ENCODE measurements at places on chromosomes 7 and 10.
A peak's percentile ranks its signal among the peaks of the same experiment; 100 is the strongest.

DNA sequence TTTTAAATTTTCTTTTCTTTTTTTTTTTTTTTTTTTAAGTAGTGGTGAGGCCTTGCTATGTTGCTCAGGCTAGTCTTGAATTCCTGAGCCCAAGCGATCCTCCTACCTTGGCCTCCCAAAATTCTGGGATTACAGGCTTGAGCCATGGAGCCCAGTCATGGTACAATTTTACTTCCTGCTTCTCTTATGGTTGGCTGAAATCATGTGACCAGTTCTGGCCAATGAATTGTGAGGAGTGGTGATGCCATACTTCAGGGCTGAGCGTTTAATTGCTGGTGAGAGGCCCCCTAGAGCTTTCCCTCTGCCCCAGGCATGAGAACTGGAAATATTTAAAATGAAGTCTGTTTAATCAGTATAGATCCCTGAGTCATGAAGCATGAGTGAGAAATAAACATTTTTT lies 22.2 kb upstream of the BAIAP2L1 start:
- DNase-seq = no peak

GRCh38 chr7:50208378-50208982 lies 96.0 kb upstream of the IKZF1 start:
- no peak for DNase-seq

DNA sequence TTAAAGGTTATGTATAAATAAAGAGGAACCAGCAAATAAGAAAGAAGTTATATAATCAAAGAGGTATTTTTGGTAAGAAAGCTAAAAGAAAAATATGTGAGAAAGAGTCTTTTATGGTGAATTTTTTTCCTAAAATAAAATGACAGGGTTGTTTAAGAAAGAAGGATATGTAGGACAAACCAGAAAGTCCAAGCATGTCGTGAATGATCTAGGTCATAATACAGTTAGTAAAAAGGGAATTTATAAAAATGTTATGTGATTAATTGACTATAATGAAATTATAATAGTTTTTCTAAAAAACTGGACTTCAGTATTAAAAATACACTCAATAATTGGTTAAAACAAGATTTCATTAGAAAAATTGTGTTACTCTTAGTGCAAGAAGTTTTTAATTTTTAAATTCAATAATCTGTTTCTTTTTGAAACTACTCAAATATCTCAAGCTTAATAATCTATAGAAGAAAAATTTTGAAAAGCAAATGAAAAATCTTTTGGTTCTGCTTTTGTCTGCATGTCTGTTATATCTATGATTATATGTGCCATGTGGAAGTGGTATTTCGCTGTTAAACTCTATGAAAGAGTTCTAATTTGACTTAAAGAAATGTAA lies 23.3 kb downstream of the AVL9 start:
- no peak for DNase-seq

DNA sequence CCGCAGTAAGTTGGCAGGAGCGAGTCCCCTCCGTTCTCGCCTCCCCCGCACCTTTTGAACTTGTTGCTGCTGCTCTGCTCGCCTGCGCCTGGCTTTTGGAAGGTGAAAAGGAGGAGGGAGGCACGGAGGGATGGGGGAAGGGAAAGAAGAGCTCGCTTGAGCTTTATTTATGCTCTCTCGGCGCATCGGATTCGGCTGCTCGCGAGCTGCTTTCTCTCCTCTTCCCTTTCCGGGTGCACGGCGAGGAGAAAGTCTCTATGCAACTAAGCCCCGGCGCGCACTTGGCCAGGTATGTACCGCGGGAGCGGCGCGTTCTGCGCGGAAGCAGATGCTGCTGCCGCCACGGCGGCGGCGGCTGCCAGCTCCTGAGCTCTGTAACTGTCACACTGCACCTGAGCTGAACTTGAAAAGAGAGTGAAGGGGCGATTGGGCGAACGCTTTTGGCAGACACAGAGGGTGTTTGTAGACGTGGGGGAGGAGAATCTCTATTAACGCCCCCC lies 551 bp downstream of the KCND2 start:
- DNase-seq = no peak

DNA sequence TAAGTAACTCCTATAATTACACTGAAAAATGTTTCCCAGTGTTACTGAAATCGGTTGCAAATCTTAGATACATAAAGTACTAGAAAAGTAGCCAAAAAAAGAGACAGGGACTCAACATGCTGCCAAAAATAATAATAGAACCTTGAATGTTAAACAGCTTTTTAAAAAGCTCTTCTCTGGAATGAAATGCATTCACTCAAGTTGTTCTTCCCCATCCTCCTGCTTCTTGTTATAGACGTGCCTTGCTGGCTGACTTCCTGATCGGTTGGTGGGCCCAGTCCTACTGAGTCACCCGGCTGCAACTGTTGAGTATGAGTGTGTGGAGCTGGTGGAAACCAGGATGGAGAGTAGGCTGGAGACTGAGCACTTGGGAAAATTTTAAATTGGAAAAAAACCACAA lies 30.6 kb upstream of the RAPGEF5 start:
- no peak for DNase-seq

GRCh38 chr10:97320480-97321031 lies 1.5 kb downstream of the FRAT1 start:
- DNase-seq = peak; percentile 14

DNA sequence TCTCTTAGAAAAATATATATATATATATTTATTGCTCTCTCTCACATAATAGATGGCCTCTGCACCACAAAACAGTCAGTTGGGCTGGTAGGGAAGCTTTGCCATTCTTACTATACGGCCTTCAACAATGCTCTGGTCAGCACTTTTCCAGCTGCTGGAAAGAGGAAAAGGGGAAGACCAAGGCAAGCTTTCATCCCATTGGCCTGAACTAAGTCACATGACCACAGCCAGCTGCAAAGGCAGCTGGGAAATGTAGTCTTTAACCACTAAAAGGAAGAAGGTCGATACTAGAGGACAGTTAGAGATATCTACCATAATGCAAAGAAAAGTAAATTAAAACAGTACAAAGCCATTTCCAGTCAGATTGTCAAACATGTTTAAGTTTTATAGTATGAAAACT lies 58.4 kb upstream of the MACROH2A2 start:
- DNase-seq = no peak

- DNase-seq = no peak
These were observed 714 bp upstream of the KCND2 start for GRCh38 chr7:120272261-120272660.

- DNase-seq = no peak
These were observed 79.4 kb upstream of the LRRN3 start for GRCh38 chr7:111011520-111011919.

Data from stimulated activated CD4-positive, alpha-beta T cell treated with anti-CD3 and anti-CD28 coated beads, Interleukin-12 subunit alpha, Interleukin-12 subunit beta, amount 100 ng/mL, for 48 hours (primary cell).